ENCODE measurements at places on chromosomes 1 and 21.

DNA sequence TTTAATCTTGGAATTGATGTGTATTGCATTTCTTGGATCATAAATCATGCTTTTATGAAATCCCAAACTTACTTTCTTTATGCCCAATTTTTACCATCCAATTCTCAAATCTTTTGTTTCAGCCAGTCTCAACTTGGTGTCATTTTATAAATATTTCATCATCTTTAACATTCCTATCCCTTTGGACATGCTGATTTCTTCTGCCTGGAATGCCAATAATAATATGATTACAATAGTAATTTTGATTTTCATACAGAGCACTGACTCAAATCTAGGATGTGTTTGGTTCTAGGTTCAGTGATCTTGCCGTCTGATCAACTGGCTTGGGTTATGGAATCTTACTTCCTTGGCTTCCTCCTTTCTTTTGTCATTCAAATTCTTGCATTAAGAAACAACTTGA, 12.8 kb downstream of the RRP15 start:
- H3K4me3 ChIP-seq, result no peak overlapping the region
- H3K4me1 ChIP-seq, result no peaks in the 10 kb centered on the region
- H3K27ac ChIP-seq, result no peak overlapping the region
- no peaks in the 10 kb centered on the region for H3K27me3 ChIP-seq
- no peak for DNase-seq

- H3K36me3 ChIP-seq, result no peaks in the 10 kb centered on the region
- DNase-seq, result no peak
- peak overlapping the region; percentile 7 for H3K27ac ChIP-seq
Measured at GRCh38 chr1:192905049-192905448, 96.2 kb downstream of the RGS2 start.

DNA sequence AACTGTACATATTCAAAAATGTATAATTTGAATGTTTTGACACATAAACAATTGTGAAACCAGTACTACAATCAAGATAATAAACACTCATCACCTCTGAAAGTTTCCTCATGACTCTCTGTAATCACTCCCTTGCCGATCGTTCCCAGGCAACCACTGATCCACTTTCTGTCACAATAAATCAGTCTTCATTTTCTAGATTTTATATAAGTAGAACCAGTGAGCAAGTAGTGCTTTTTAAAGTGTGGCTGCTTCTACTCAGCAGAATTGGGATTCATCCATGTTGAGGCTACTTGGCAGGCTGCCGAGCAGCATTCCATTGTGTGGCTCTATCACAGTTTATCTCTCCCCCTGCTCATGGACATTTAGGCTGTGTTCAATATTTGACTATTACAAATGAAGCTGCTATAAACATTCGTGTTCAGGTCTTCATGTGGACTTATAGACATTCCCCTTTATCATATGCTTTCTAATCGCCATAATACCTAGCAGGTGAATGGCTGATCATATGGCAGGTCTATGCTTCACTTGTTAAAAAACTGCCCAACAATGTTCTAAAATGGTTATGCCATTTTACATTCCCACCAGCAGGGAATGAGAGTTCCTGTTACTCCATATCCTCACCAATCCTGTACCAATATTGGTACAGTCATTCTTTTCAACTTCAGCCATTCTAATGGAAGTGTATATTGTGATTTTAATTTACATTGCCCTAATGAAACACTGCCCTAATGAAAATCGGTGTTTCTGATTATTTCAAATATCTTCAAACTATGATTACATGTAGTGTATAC, 20.5 kb downstream of the TEX38 start:
- no peak overlapping the region for H3K4me3 ChIP-seq
- no peak for DNase-seq
- H3K36me3 ChIP-seq, result peaks cover 14% of the 10 kb centered on the region
- H3K4me1 ChIP-seq, result peaks cover 25% of the 10 kb centered on the region

- peaks cover 16% of the 10 kb centered on the region for H3K4me1 ChIP-seq
- H3K4me3 ChIP-seq, result no peak overlapping the region
Measured at GRCh38 chr1:32948905-32949304, 15.7 kb downstream of the RNF19B start.

DNA sequence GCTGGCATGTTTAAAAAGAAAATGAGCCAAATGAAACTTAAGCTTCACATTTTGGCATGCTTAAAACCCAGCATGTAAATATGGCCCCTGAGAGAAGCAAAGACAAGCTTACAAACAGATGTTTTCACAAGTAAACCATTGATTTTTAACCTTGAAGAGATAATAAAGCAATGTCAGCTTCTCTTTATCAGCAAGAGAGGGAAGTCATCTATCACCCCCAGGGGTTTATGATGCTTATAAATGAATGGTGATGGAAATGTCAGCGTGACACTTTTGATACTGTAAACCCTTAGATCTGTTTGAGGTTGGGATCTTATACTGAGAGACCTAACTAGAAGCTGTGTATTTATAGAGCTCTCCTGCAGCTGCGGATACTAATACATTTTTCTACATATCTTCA, 471.3 kb downstream of the PLA2G4A start:
- no peak overlapping the region for H3K27ac ChIP-seq
- DNase-seq, result no peak
- no peaks in the 10 kb centered on the region for H3K36me3 ChIP-seq
- H3K27me3 ChIP-seq, result no peaks in the 10 kb centered on the region
- H3K4me3 ChIP-seq, result no peak overlapping the region

- no peak overlapping the region for H3K27ac ChIP-seq
- no peak for DNase-seq
- H3K27me3 ChIP-seq, result peaks cover 5% of the 10 kb centered on the region
- no peaks in the 10 kb centered on the region for H3K36me3 ChIP-seq
- H3K4me3 ChIP-seq, result no peak overlapping the region
- H3K4me1 ChIP-seq, result no peaks in the 10 kb centered on the region
Measured at GRCh38 chr21:45892156-45892915, 89.2 kb upstream of the COL6A1 start.

GRCh38 chr1:87176087-87176486, 152.6 kb upstream of the LMO4 start:
- H3K27ac ChIP-seq, result no peak overlapping the region
- no peaks in the 10 kb centered on the region for H3K4me1 ChIP-seq
- no peak for DNase-seq
- H3K36me3 ChIP-seq, result no peaks in the 10 kb centered on the region

- no peak overlapping the region for H3K4me3 ChIP-seq
- no peaks in the 10 kb centered on the region for H3K27me3 ChIP-seq
- peaks cover 10% of the 10 kb centered on the region for H3K36me3 ChIP-seq
Measured at GRCh38 chr1:27285274-27285660, 36.7 kb upstream of the TMEM222 start.

DNA sequence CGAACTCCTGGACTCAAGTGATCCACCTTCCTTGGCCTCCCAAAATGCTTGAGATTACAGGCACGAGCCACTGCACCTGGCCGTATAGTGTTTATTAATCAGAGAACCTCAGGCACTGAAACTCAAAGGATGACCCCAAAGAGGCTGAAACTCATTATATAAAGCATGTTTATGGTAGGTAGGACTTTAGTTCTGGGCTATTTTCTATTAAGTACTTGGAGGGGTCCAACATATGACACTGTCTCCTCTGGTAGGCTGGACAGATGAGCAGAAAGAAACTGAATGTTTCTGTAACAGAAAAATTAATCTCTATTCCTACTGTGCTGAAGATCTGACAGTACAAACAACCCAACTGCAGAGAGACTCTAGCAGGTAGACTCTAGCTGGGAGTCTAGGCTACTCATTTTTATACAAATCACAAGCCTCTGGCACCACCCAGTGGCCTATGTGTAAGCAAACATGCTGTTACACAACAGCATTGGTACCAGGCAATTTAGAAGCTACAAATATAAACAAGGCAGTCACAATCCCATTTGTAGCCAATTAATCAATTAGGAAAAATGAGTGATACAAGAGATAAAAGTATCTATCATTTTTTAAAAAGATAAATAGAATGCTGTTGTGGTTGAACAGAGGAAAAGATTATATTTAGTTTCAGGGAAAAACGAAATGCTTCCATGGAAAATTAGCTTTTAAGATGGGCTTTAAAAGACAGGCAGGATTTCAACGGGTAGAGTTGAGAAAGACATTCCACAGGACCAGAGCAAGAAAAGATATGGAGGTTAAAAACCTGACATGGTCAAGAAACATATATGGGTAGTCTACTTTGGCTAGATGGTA, 10.4 kb downstream of the DCAF8 start:
- H3K27ac ChIP-seq, result no peak overlapping the region
- no peaks in the 10 kb centered on the region for H3K27me3 ChIP-seq
- DNase-seq, result peak; percentile 57
- no peak overlapping the region for H3K4me3 ChIP-seq
- H3K4me1 ChIP-seq, result peaks cover 5% of the 10 kb centered on the region

GRCh38 chr1:219880765-219881457, 47.4 kb downstream of the SLC30A10 start:
- DNase-seq, result no peak
- H3K27me3 ChIP-seq, result peaks cover 2% of the 10 kb centered on the region
- no peak overlapping the region for H3K4me3 ChIP-seq
- H3K36me3 ChIP-seq, result no peaks in the 10 kb centered on the region
- no peaks in the 10 kb centered on the region for H3K4me1 ChIP-seq
- no peak overlapping the region for H3K27ac ChIP-seq

DNA sequence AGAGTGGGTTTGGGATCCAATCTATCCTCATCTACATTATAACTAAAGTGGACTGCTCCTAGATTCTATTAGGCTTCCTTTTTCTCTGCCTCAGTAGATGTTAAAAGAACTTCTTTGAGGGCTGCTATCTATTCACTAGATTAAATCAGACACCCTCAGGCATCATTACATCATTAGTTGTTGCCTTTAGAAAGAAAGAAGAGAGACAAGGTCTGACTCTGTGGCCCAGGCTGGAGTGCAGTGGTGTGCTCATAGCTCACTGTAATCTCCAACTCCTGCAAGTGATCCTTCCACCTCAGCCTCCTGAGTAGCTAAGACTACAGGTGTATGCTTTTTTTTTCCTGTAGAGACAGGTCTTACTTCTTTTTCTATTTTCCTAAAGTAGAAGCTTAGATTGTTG, 71.1 kb upstream of the EXO1 start:
- no peaks in the 10 kb centered on the region for H3K36me3 ChIP-seq
- no peak overlapping the region for H3K27ac ChIP-seq
- DNase-seq, result no peak
- no peaks in the 10 kb centered on the region for H3K27me3 ChIP-seq
- H3K4me3 ChIP-seq, result no peak overlapping the region
- H3K4me1 ChIP-seq, result no peaks in the 10 kb centered on the region

Measured in endothelial cell of umbilical vein (primary cell).